ENCODE measurements at places on chromosomes 4 and X.
A peak's percentile ranks its signal among the peaks of the same experiment; 100 is the strongest.

- DNase-seq: no peak
These were observed 121.4 kb downstream of the RNF150 start for GRCh38 chr4:141011901-141012315.

DNA sequence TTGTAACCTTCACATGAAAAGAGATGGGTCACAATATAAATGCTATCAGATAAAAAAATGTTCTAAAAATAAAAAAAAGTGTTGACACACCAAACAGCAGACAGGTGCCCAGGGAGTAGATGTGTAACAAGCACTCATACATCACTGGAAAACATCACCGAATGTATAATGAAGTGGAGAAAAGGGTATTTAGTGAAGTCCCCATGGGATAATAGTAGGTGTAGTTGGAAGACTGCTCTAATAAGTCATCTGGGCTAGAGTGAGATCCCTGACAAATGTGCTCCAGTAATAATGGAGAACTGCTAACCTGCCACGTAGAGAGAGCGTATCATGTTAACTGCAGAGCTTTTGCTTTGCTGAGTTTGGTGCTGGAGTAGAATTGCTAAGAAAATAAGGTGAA lies 152.0 kb downstream of the GRIA2 start:
- DNase-seq: no peak

DNA sequence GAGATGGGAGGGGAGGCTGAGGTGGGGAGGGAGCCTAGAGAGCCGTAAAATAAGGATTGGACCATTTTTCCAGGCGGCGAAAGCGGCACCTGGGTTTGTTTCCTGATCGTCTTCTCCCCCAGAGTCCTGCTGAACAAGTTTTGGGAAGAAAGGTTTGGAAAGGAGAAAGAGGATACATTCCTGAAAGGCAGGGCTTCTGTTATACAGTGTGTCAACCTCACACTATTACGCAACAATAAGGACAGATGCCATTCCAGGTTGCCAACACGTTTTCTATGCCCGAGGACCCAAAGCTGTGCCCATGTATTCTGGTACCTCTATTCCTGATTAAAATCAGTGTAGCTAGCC lies 658 bp downstream of the SCOC start:
- peak; percentile 6 for DNase-seq

DNA sequence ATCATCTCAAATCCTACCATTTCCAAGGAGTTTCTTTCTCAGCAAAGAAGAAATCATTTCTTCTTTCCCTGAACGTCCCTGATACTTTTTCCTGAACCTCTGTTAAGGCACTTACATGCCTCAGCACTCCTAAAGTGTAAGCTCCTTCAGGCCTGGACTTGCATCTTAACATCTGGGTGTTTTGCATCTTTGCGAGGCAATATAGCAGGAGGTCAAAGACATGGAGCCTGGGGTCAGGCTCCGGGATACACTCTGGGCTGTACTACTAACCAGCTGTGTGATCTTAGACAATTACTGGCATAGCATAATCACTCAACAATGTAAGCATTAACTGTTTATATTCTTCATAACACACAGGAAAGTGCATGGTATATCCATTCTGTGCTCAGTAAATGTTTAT lies 275.5 kb upstream of the BOD1L1 start:
- DNase-seq: no peak

GRCh38 chr4:36230534-36230933 lies 13.8 kb downstream of the ARAP2 start:
- DNase-seq: no peak

GRCh38 chr4:102438396-102439235 lies 62.5 kb upstream of the NFKB1 start:
- DNase-seq: peak; percentile 32

GRCh38 chr4:189202869-189203271 lies 737.8 kb upstream of the FRG1 start:
- DNase-seq: no peak

GRCh38 chrX:21675931-21676330 lies 17.8 kb upstream of the KLHL34 start:
- no peak for DNase-seq

- DNase-seq: no peak
These were observed 233.5 kb downstream of the SCFD2 start for GRCh38 chr4:53132132-53132891.

GRCh38 chr4:147640331-147640730 lies 23.1 kb downstream of the TMEM184C start:
- DNase-seq: no peak

DNA sequence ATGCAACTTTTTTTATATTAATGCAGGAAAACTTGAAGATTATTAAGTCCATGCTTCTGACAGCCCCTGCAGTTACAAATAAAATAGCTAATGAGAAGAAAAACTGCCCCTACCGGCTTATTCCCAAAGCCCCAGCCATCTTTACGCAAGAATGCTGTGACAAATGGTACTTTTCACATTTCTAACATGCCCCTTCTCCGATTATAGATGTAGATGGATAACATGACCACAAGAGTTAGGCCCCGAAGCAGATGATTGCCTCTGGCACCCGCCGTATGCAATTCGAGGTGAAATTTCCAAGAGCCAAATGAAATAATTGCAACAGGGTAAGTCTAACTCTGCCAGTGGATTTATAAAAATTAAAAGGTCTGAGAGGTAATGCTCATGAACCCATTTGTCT lies 319.4 kb upstream of the TAPT1 start:
- no peak for DNase-seq

DNA sequence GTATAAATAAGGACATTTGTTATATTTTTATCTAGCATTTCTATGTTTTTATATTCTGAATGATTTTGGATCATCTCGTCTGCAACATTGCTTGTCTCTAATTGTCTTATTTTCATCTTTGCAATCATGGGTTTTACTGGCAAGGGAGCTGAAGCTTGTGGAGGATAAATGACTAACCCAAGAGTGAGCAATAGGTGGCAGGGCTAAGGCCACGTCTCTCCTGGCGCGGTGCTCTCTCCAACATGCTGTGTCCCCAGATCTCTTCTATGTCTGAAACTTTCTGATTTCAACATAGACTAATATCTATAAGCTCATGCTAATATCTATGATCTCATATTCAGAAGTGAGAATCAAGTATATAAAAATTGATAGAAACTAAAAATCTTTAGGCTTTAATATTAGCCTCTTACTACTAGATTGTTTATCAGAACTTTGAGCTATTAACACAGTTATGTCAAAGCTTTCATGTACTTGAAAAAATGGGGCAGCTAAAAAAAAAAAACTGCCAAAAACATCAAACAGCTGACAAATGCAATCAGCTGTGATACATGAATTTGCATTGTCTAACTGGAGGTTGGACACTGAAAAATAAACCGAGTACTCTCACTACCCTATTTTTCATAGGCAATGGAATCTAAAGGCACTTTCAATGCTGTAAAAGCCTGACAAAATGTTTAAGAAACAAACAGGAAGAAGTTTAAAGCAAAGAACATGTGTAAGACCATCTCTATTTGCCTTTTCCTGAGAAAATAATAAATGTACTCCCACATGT lies 169.2 kb downstream of the TMA16 start:
- peak; percentile 89 for DNase-seq

DNA sequence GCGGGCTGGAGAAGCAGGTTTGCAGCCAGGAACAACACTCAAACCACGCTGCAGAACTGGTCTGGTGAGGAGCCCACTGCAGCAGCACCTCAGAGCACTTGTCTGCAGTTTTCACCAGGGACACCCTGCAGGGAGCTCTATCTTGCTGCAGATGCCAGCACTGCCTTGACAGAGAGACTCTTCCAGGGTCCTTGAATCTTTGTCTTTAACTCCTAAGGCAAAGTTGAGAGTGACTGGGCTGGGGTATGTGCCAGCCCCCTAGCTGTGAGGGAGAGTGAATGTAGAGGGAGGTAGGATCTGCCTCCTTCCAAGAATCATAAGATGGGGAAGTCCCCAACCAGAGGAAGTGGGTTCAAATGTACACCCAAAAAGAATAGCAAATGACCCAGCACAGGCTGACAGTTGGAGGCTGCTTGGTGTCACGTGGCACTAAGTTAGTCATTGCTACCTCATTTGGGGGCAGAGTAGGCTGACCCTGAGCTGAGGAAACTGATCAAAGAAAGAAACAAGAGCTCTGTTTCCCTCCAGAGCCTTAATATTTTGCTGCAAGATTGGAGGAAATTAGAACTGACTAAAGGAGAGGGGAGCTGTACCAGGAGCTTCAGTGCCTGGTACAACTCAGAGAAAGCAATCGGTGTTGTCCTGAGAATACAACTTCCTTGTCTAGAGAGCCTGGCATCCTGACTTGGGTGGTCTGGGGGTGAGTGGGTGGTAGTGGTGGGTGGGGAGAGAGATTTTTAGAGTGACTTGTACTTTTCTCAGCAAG lies 28.2 kb upstream of the HUWE1 start:
- peak; percentile 77 for DNase-seq

GRCh38 chr4:137454767-137455166 lies 77.5 kb downstream of the PCDH18 start:
- DNase-seq: no peak

GRCh38 chr4:20362148-20362547 lies 110.4 kb downstream of the SLIT2 start:
- DNase-seq: no peak

DNA sequence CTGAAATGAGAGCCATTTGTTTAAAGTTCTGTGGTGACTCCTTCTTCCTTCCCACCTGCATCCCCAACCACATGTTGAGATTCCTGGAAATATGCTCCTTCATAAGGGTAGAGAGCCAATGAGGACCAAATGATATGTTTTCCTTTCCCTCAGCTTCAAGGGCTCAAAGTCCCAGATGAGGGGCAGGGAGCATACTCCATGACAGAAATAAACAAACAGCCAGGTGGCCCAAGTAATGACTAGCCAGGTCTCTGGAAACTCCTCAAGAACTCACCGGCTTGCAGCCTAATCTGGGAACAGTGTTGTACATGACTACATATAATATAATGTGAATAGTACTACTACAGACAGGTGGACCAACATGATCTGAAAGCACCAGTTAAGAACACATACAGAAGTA lies 392.3 kb downstream of the PACRGL start:
- no peak for DNase-seq

GRCh38 chr4:185018834-185019455 lies 655 bp downstream of the HELT start:
- no peak for DNase-seq

DNA sequence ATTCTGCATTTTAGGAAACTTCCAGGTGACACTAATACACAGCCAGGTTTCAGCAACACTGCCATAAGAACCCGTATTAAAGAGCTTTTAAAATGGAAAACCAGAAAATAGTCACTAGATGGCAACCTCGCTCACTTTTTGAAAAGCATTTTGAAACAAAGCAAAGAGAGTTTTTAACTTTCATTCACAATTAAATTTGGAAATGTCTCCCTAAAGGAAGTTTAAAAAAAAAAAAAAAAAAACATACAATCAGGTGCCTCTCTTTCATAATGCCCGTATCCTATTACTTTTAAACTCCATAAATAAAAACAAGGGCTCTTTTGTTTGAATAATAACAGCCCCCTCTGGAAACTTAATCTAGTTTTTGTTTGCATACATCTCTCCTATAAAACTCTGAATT lies 20.3 kb downstream of the MEPE start:
- DNase-seq: peak; percentile 76

- DNase-seq: peak; percentile 50
These were observed 13.8 kb upstream of the ENOX2 start for GRCh38 chrX:130916636-130917422.

- DNase-seq: no peak
These were observed 1.4 kb downstream of the ARHGAP24 start for GRCh38 chr4:85476381-85476780.

DNA sequence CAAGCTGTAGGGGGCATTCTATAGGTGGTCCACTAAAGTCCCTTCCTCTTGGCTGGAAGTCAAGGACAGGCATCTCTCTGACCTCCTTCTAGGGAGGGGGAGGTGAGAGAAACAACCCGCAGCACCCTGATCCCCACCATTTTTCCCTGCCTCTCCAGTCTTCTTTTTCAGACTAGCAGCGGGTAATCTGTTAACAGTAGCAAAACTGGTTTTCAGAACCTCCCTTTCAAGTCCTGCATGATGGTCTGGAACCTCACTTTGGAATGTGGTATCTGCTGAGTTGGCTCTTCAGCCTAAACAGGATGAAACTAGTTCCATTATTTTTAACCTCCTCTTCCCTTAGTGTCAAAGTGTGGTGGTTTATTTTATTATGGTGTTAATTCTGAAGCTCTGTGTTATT lies 196.0 kb downstream of the NWD2 start:
- DNase-seq: no peak

DNA sequence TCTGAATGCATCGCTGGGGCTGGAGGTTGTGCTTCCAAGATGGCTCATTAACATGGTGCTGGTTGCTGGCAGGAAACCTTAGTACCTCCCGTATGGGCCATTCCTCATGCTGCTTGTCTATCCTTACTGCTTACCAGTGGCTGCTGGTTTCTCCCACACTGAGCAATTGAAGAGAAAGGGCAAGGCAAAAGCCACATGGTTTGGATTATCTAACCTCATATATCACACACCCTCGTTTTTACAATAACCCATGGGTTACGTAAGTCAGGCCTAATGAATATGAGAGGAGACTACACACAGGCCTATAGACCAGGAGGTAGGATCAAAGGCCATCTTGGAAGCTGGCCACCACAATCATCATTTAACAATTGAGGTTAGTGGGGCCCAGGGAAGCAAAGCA lies 141.8 kb upstream of the EDNRA start:
- no peak for DNase-seq

GRCh38 chr4:22473268-22473667 lies 42.6 kb downstream of the ADGRA3 start:
- no peak for DNase-seq

- no peak for DNase-seq
These were observed 156.4 kb upstream of the BOD1L1 start for GRCh38 chr4:13783800-13784411.

GRCh38 chrX:14026121-14026520 lies 3.6 kb downstream of the GEMIN8 start:
- DNase-seq: no peak

DNA sequence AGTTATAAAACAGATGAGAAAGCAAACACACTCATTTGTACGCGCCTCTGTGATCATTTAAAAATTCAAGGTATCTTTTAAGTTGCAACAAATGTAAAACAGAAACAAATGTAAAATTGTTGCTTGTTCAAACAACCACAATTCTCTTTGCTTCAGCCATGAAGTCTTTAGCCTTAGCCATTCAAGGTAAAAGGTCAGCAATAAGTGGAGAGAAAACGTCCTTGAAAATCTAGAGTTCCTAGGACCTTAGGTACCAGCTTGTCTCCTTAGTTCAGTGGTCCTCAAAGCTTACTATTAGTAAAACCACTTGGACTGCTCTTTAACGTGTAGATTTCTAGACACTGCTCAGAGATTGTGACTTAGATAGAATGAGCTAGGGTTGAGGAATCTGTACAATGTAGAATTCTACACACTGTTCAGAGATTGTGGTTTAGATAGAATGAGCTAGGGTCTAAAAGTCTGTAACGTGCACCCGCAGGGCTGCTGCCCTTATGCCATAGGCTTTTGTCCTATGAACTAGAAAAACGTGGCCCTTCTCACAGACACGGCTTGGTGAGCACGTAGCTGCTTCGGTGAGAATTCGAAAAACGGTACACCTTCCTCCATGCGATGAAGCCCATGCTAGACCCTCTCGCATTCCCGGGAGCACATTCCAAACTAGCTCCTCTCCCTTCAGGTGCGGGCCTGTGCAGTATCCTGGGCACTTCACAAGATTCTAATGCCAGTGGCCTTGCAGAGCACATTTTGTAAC lies 1.7 kb downstream of the PLAC8 start:
- DNase-seq: no peak

Data from suppressor macrophage treated with lipopolysaccharide for 4 hours (primary cell).